Dermis microvascular lymphatic vessel endothelial cell (primary cell): ENCODE measurements at places on chromosomes 7 and 10.

- DNase-seq = no peak
Measured at GRCh38 chr10:86313621-86314041, 53.0 kb downstream of the GRID1 start.

GRCh38 chr7:120337308-120337907, 64.4 kb downstream of the KCND2 start:
- DNase-seq = peak; percentile 10

DNA sequence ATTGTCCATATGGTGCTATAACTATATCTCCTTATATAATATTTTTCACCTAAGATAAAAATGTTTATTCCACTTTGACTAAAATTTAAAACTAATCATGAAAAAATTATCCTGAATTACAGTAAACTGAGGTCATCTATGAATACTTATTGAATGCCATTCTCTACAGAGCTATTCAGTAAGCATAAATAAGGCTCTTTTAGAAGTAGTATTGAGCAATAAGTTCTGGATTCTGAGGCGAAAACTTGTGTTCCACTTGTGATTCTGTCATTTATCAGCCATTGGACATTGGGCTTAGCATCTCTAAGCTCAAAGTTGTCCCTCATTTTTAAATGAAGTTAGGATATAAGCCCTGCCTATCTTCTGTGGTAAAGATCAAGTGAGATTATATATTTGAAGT, 130.8 kb downstream of the WNT2 start:
- no peak for DNase-seq

GRCh38 chr7:128755819-128756476, 16.8 kb downstream of the CALU start:
- no peak for DNase-seq

- DNase-seq = no peak
Measured at GRCh38 chr10:96560489-96560888, 26.3 kb downstream of the TM9SF3 start.
